ENCODE measurements at places on chromosomes 6 and 20.

GRCh38 chr6:87837876-87838275 is 135.8 kb upstream of the AKIRIN2 start:
- no peaks in the 10 kb centered on the region for H3K36me3 ChIP-seq
- H3K27ac ChIP-seq = no peak overlapping the region
- H3K4me3 ChIP-seq = no peak overlapping the region
- no peaks in the 10 kb centered on the region for H3K4me1 ChIP-seq

DNA sequence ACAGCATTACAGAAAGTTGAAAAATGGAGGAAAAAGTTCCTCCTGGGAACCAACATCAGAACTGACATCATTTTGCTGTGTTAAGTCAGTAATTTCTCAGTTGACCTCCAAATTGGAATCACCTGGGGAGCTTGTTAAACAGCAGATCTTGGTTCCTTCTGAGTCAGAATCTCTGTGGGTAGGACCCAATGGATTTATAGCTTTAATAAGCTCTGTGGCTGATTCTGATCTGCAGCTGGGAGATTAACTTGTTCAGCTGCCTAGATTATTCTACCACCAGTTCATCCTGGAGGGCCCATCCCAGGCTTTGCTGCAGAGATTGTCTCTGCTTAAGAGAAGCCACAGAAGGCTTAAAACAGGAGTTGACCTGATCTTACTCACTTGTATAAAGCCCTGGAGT is 90.7 kb upstream of the POPDC3 start:
- H3K36me3 ChIP-seq = 0 out of 2 replicates have a peak, but pooled peaks cover 2% of the 10 kb centered on the region
- H3K27me3 ChIP-seq = no peaks in the 10 kb centered on the region
- peaks cover 4% of the 10 kb centered on the region for H3K4me1 ChIP-seq
- no peak overlapping the region for H3K4me3 ChIP-seq
- H3K27ac ChIP-seq = no peak overlapping the region

- no peak overlapping the region for H3K27ac ChIP-seq
- no peaks in the 10 kb centered on the region for H3K27me3 ChIP-seq
- H3K4me1 ChIP-seq = no peaks in the 10 kb centered on the region
- H3K4me3 ChIP-seq = no peak overlapping the region
- no peak for DNase-seq
These were observed 332.9 kb downstream of the KIF16B start for GRCh38 chr20:16240355-16240754.

- no peak overlapping the region for H3K4me3 ChIP-seq
- no peak overlapping the region for H3K27ac ChIP-seq
- peaks cover 87% of the 10 kb centered on the region for H3K27me3 ChIP-seq
- no peaks in the 10 kb centered on the region for H3K36me3 ChIP-seq
- DNase-seq = no peak
These were observed 1.2 kb downstream of the FOXA2 start for GRCh38 chr20:22582964-22583772.

DNA sequence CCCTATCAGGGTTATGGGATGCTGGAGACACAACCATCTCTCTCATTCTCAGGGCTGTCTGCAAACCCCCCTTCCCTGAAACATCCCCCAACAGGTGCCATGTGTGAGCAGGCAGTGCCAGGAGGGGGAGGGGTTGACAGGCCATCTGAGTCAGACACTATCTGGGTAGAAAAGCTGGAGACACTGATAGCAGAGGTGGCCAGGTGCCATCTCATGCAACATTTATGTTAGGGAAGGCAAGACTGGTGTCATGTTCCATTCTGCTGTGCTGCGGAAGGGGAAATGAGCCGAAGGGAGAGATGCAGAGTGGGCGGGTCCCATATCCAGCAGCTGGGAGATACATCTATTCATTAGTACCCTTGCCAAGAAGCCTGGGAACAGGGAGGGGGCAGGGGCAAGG is 3.5 kb downstream of the LHFPL5 start:
- DNase-seq = no peak
- H3K27me3 ChIP-seq = peaks cover 1% of the 10 kb centered on the region
- no peaks in the 10 kb centered on the region for H3K4me1 ChIP-seq

- H3K27ac ChIP-seq = peak overlapping the region; percentile 99
- peak; percentile 47 for DNase-seq
- no peaks in the 10 kb centered on the region for H3K27me3 ChIP-seq
- peaks cover 20% of the 10 kb centered on the region for H3K4me1 ChIP-seq
These were observed 187.7 kb downstream of the PDE7B start for GRCh38 chr6:136039185-136039584.

DNA sequence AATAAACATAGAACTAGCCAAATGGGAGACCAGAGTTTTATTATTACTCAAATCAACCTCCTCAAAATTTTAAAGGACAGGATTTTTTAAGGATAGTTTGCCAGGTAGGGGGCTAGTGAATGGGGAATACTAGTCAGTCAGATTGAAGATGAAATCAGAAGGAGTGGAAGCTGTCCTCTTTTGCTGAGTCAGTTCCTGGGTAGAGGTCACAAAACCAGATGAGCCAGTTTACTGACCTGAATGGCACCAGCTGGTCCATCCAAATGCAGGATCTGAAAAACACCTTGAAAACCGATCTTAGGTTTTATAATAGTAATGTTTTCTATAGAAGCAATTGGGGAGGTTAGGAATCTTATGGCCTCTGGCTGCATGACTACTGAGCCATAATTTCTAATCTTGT is 558.2 kb downstream of the PKHD1 start:
- no peaks in the 10 kb centered on the region for H3K36me3 ChIP-seq
- H3K27me3 ChIP-seq = no peaks in the 10 kb centered on the region
- H3K27ac ChIP-seq = no peak overlapping the region
- no peaks in the 10 kb centered on the region for H3K4me1 ChIP-seq
- no peak overlapping the region for H3K4me3 ChIP-seq
- no peak for DNase-seq

DNA sequence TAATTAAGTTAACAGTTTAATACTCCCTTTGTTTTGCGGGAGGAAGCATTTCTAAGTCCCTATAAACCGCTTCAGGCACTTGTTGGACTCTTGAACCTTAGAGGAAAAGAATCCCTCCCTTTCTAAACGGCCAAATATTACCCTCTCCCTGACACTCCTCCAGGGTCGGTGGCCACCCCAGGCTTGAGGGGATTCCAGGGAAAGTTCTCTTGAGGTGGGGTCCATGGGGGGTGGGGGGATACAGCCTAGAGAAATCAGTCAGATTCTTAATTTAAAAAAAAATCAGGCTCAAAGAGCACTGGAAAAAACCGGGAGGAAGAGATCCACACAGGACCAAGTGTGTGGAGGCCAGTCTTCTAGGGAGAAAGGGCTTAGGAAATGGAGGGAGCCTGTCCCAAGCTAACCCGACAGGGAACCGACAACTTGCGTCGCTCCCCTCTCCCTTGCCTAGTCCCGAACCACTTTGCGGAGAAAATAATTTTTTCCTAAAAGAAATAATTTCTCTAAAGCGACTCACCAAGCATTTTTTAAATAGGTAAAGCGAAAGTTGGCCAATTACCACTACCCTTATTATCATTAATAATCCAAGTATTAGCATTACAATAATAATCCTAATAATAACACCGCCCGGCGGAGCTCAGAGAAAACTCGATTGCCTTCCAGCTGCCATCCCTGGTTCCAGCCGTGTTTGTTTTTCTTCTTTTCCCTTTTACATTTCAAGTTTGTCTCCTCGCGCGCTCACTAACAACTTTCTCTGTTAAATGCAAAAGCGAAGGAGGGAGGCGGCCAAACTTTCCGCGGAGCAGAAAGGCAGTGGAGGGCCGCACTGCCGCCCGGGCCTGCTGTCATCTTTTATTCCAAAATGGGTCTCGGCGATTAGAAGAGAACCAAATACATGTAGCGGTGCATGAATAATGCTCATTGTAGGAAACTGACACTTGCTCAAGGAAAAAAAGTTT is 4.8 kb downstream of the NR2E1 start:
- no peak for DNase-seq
- H3K4me3 ChIP-seq = no peak overlapping the region
- no peak overlapping the region for H3K27ac ChIP-seq
- no peaks in the 10 kb centered on the region for H3K4me1 ChIP-seq

DNA sequence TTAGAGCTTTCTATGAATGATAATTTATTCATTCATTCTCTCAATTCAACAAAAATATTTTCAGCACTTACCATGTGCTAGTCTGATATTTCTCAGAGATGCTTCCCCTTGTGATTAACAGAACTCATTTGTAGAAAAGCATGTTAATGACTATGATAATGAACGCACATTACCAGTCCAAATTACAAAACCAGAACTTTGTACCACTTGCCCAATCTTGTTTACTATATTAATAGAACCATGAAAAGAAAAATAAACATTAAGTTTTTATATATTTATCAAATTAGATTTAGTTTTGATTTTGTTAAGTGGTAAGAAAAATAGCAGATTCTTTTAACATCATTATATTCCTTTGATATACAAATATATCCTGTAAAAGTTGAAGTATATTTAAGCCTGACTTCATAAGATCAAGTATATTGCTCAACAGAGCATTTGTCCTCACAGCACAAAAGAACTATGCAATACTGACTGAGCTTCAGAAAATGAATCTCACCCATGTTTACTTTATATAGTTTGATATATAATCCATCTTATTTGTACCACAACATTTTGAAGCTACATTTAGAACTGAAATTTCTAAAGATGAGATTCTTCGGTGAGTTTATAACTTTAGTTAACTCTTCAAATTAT is 48.9 kb downstream of the TMEM244 start:
- no peaks in the 10 kb centered on the region for H3K27me3 ChIP-seq
- DNase-seq = peak; percentile 24
- no peak overlapping the region for H3K4me3 ChIP-seq
- H3K4me1 ChIP-seq = no peaks in the 10 kb centered on the region

DNA sequence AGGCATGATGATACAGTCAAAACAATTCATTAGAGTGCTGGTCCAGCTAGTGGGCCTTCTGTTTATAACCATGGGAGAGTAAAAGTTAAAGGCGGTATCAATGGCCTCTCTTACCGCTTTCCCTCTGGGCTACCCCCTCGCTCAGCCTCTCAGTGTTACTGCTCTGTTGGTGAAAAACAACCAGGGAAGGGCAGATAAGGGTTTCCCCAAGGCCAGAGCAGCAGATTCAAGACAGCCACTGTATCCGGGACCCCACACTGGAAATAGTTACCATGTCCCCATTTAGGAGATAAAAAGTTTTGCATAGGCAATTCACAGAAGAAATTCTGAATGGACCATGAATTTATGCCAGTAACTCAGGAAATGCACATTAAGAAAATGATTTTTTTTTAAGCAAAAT is 13.4 kb downstream of the SCGN start:
- no peak overlapping the region for H3K4me3 ChIP-seq
- H3K4me1 ChIP-seq = no peaks in the 10 kb centered on the region
- no peak overlapping the region for H3K27ac ChIP-seq
- H3K36me3 ChIP-seq = no peaks in the 10 kb centered on the region
- H3K27me3 ChIP-seq = no peaks in the 10 kb centered on the region
- DNase-seq = no peak

GRCh38 chr6:169905041-169905807 is 153.8 kb downstream of the ERMARD start:
- H3K27ac ChIP-seq = no peak overlapping the region
- DNase-seq = peak; percentile 23
- H3K27me3 ChIP-seq = no peaks in the 10 kb centered on the region

DNA sequence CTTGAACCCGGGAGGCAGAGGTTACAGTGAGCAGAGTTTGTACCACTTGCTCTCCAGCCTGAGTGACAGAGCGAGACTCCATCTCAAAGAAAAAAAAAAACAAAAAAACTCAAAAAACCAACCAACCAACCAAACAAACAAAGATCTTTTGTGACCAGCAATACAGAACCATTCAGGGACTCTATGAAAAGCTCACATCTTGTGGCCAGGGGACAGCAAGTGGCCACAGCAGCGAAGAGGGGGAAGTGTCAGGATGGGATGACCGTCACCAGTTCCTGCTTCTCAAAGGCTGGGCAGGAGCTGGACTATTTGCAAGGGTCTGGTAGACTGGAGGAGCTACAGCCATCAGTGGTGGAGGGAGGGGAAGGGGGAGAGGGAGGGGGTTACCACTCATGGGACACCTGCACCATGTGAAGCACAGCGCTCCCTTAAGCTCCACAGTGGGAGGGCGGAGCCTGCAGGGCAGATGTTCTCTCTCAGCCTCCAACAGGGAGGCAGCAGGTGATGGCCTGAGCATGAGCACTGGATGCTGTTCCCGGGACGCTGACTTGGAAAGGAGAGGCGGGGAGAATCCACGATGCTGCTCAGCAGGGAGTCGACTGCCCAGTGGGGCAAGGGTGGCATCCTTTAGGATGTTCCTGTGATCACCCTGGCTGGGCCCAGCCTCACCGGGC is 19.7 kb upstream of the ULBP3 start:
- H3K4me3 ChIP-seq = no peak overlapping the region
- H3K27me3 ChIP-seq = peaks cover 27% of the 10 kb centered on the region
- H3K27ac ChIP-seq = no peak overlapping the region
- no peaks in the 10 kb centered on the region for H3K36me3 ChIP-seq
- no peak for DNase-seq
- no peaks in the 10 kb centered on the region for H3K4me1 ChIP-seq

DNA sequence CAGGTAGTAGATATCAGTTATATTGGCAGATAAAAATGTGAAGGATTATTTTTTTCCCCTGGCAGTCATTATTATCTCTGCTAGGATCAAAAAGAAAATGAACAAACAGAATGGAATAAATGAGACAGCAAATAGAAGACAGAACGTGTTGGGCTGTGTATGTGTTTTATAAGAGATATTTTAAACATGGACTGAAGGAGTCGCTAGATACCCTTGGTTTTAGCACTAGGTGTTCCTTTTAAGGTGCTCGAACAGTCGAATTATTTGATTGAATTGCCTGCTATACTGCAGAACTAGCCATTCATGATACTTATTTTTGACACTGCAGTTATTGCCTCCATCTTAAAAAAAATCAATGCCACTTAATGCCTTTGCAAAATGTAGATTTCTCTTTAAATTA is 3.7 kb downstream of the GRIK2 start:
- H3K27ac ChIP-seq = no peak overlapping the region
- DNase-seq = peak; percentile 70
- 0 out of 2 replicates have a peak, but pooled peaks cover 3% of the 10 kb centered on the region for H3K4me1 ChIP-seq

DNA sequence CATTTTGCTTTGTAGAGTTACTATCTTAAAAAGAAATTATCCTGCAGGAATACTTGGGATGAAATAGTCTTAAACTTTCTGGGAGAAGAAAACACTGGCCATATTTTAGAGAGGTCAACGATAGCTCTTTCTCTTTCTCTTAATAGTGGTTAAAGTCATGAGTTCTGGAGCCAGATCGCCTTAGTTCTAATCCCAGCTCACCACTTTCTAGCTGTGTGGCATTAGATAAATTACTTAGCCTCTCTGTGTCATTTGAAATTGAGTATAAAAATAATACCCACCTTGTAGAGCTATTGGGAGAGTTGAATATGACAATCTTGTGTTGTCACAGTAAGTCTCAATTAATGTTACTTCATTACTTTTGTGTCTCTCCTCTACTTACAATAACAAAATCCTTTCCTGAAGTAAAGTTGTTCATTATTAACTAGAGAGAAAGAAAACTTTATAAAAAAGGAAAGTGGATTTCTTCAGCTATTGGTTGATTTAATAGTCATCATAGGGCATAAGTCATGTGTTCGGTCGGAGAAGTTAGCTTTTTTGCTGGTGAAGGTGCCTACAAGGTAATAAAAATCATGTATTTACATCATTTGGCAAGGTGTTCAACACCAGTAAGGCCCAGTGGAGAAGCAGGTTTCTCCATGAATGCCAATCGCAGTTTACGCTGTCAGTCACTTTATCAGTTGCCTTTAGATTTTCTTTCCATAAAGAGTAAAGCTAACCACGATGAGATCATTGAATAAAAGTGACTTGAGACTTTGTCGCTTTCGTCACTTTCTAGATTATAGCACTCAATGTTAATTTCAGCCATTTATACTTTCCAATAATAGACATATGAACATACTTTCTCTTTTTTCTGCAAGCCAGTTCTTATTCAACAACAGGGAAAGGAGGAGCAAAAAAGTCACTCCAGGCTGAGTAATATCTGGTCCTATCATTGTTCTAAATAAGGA is 2.0 kb downstream of the NEDD9 start:
- H3K4me1 ChIP-seq = peaks cover 10% of the 10 kb centered on the region
- peak overlapping the region; percentile 71 for H3K4me3 ChIP-seq
- no peak for DNase-seq
- no peaks in the 10 kb centered on the region for H3K27me3 ChIP-seq
- H3K36me3 ChIP-seq = no peaks in the 10 kb centered on the region
